ENCODE measurements at places on chromosomes 3 and 15.

DNA sequence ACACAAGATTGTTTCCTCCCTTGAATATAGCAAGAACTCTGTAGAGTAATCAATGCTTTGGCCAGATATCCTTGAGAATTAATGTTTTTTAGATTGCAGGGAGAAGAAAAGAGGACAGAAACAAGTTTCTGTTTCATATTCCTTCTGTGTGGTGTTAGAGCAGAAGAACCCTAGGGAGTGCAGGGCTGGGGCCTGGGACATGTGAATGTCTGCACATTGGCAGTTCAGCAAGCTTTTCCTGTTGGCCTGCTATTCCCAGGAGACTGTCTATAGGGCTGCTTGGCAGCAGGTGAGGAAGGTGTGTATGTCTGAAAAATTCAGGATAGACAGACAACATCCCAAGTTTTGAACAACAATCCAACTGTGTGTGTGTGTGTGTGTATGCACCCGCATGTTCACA lies 13.6 kb upstream of the CNBP start:
- DNase-seq, result no peak

GRCh38 chr3:142815803-142816202 lies 73.1 kb downstream of the PCOLCE2 start:
- DNase-seq, result no peak

GRCh38 chr3:75262661-75263060 lies 401.5 kb upstream of the FRG2C start:
- no peak for DNase-seq

- peak; percentile 53 for DNase-seq
Observed at GRCh38 chr3:48194446-48195071, 6.3 kb upstream of the CDC25A start.

- no peak for DNase-seq
Observed at GRCh38 chr15:87689716-87690115, 566.8 kb downstream of the NTRK3 start.

- DNase-seq, result peak; percentile 47
Observed at GRCh38 chr3:17894434-17895060, 152.1 kb upstream of the TBC1D5 start.

DNA sequence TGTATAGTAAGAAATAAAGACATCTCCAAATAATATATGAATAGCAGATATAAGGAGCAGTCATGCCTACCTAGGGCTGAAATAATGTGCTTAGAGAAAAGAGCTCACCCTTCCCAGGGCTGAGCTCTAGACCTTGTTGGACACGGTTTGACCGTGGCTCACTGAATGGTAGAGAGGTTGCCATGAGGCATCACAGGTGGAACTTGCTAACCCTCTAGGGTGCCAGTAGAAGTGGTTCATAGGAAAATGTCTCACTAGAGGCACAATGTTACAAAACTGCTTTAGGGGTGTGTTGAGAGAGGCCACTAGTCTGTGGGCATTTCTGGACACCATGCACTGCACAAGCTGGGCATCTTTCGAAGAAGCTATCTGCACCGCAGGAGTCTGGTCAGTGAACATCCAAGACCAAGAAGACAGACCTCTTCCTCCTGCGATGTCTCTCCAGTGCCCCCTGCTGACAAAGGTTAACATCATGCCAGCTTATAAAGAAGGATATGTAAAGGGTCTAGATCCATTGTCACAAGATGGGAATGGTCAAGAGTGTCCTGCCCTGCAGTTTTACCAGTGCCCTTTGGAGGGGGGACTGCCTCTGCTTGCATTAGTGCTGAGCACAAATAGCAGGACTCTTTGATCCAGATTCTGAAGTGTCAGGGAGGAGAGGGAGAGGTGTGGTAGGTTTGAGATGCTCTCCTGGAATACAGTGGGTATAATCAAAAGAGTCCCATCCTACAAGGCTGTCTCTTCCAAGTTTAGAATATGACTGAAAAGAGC lies 266.8 kb downstream of the ZNF385D start:
- no peak for DNase-seq
